Motor neuron (in vitro differentiated cells): ENCODE measurements at places on chromosomes 1 and 21. TPM values are rescaled to one million over a fixed set of nuclear protein-coding genes. Genes with fewer than 3 reads are reported as not detected.

- no peak for ATAC-seq
Measured at GRCh38 chr1:28278763-28279162, 19.4 kb downstream of the SESN2 start.

VTCN1 gene
- 0.22 and 0.94 TPM in 2 replicates for total RNA-seq

GRCh38 chr1:20472121-20472520, 13.9 kb downstream of the CAMK2N1 start:
- ATAC-seq, result no peak

DNA sequence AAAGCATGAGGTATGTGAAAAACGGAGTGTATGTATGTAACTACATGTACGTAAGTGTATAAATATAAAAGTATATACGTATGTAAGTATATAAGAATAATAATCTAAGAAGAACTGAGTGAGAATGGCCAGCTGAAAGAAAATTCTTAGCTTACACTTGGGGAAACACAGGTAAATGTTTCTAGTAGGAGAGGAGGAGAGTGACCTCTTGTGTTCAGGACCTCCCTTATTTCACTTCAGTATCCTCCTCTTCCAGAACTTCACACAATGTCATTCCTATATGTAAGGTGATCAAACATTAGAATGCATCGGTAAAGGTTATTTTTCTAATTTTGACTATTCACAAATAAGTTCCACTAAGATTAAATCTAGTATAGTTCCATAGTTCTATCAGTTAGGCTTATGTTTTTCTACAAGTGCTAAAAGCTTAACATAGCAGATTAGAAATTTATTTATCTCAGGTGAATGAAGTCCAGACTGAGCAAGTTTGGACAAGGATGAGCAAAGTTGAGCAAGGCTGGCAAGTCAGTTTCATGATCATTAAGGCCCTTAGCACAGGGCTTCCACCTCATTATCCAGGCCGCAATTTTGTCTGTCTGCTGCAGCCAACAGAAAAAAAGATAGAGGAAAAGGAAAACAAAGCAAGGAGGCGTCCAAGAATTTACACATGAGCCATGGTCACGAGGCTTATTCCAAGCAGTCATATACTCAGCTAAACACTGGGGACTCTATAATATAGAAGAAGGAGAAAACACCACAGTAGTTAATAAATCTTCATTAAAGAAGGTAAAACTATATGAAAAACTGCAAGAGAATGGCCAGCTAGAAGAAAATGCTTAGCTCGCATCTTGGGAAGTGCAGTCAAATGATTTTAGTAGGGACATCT, 7.1 kb upstream of the MROH9 start:
- ATAC-seq, result no peak

PIGR gene
- 0.44 and 0.47 TPM in 2 replicates for total RNA-seq
